EH (cell line): ENCODE measurements at places on chromosomes 7 and 10.

DNA sequence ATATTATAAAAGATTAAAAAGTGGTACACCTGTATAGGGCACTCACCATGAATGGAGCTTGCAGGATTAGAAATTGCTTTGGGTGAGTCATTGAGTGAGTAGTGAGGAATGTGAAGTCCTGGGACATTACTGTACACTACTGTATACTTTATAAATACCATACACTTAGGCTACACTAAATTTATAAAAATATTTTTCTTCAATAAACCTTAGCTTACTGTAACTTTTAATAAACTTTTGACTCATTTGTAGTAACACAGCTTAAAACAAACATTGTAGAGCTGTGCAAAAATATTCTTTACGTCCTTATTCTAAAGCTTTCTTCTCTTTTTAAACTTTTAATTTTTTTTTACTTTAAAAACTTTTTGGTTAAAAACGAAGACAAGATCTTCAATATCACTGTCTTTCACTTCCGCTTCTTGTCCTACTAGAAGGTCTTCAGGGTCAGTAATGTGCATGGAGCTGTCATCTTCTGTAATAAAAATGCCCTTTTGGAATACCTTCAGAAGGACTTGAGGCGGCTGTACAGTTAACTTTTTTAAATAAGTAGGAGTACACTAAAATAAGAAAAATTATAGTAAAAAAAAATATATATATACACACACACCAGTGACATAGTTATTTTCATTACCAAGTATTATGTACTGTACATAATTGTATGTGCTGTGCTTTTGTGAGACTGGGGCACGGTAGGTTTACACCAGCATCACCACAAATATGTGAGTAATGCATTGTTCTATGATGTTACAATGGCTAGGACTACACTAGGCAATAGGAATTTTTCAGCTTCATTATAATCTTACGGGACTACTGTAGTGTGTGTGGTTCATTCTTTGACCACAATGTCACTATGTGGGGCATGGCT lies 3.5 kb downstream of the STK31 start:
- peak; percentile 85 for DNase-seq

DNA sequence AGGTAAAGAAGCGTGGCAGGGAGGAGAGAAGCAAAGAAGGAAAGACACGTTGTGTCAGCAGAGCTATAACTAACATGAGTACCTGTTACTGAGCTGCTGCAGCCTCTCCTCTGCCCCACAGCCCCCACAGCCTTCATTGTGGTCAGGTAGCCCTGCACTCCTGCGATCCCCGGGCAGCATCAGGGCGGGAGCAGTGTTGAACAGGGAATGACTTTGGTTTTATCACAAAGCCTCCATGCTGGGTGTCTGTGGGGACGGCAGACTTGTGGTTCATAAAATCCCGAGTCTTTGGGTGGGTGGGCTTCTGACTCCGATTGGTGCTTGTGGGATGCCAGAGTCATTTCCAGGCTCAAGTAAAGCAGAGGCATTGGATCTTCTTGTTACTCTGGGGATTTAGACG lies 14.8 kb upstream of the PRKAG2 start:
- DNase-seq = no peak

- no peak for DNase-seq
These were observed 68.4 kb downstream of the ZRANB1 start for GRCh38 chr10:125010362-125010761.

DNA sequence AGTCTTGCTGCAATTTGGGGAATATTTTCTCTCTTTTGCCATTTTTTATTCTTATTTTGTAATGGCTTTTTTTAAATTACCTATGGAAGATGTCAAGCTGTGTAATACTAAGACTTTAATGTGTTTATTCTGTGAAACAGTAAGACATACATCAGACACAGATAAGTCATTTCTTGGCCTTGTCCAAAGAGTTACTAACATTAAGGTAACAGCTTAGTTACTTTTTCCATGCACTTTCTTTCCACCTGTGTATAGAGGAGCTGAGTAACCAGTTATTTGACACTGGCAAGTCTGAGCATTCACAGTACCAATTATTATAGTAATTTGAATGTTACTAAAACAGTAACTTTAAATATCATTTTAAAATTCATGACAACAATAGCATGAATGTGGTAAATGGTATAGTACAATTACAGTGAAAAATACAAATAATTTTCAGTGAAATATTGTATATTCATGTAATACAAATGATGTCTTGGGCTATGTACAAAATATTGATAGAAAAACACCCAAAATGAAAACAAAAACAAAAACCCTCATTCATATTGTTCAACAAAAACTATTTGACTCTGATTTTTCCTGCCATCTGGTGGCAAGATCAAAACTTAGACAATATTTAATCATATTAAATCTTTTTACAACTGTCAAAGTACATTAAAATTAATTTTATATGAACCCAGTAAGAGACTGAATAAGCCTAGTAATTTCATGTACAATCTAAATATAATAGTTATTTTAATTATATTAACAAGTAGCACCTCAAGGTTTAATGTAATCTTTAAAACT lies 259.8 kb upstream of the SEMA3A start:
- peak; percentile 3 for DNase-seq

DNA sequence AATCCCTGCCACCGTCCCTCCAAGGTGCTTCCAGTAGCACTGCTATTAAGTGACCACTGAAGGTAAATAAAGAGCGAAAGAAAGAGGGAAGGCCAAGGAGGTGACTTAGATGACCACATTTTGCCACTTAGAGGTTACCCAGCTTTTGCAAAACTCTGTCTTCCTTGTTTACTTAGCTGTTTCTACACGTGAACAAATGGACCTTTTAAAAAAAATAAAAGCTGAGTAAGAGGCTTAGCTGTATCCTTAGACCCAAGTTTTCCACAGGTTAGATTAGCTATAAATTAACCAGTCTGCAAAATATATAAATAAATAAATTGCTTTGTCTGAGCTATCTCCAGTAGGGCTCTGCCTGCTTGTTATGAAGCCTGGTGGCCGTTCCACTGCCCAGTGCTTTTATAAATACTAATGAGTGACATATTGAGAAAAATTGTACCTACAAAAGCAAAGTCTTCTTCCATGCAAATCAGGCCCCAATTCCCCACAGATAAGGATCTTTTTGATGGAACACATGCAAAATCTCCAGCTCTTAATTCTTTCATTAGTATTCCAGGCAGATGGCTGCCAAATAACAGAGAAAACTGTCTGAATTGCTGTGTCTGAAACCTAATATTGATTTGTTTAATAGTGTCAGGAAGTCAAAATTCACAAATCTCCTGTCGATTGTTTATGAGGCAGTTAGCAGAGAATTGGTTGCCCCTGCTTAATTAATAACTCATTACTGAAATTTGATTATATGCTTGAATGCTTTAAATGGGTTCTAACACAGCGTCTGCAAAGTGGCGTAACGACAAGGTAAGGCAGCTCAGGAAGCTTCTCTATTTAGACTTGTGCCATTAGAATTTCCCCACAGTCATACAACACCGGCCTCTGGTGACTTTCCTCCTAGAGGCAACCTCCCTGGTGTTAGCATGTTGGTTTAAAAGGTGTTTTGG lies 176.7 kb downstream of the EMX2 start:
- DNase-seq = no peak

DNA sequence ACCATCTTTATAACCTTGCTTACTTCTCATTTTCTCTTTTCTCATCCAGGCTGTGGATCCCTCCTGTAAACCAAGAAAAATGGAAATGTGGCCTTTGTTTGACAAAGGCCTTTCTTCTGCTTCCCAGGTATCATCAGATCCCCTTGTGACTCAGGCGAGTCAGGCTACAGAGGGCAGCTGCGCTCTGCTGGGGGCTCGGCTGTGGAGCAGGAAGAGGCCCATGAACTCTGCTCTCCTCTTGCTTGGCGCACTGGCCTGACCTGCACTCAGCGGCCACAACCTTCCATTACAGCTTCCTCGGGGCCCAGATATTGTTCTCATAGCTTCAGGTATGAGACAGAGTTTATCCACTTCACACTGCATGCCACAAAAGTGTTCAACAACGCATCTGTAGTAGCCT lies 457.6 kb upstream of the COBL start:
- no peak for DNase-seq

DNA sequence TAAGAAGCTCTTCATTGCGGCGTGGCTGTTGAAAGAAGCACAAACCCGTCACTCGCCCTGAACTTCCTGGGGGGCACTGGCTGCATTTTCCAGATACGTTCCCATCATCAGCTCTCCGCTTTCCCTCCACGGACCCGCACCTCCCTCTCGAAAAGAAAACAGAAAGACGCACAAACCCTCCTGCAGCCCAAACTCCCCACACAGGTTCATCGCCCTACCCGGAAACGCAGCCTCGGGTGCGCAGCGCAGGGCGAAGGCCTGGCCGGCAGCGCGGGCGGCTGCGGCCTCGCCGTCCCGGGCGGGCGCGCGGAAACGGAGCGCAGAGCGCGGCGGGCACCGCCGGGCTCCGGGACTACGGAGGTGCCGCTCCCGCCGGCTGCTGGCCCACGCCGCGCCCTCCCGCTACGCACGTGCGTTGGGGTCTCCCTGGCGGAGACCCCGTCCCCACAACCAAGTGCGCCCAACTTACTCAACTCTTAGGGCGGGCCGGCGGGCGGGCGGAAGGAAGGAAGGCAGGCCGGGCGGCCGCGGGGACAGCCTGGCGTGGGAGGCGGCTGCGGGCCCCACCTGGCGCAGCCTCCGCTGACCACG lies 822 bp downstream of the ZNF800 start:
- DNase-seq = peak; percentile 50

DNA sequence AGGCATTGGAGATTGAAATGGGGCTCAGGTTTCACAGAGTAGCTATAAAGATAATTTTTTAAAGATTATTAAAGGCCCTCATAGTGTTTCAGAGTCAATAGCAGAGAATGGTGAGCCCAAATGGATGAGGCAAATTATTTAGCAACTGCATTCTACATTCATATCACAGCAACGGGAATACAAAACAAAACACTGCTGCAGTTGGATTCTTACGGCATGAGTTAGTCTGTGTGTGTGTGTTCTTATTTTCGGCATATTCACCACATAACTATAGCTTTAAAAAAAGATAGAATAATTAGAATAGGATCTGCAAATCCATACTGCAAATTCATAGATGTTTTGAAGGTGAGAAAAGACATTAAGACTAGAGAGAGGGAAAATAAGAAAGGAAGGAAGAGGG lies 66.0 kb downstream of the SUGCT start:
- peak; percentile 73 for DNase-seq

GRCh38 chr10:12158111-12158510 lies 28.6 kb downstream of the SEC61A2 start:
- DNase-seq = no peak

GRCh38 chr7:100446040-100446439 lies 9.7 kb upstream of the PPP1R35 start:
- DNase-seq = peak; percentile 63

DNA sequence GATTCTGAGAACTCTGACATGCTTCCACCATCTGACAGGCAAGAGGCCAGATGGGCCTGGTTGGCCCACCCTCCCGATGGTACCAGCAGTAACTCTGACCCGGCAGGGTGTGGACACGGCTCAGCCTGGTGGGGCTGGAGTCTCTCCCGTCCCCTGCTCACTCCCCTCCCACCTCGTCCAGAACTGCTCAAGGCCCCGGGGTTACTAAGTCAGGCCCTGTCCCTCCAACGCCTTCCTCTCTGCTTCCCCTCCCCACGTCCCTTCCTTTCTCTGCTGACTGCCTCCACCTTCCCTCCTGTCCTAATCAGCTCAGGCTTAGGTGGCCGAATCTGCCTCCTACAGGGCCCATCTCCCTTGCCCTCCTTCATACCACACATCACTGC lies 12.5 kb downstream of the CALML5 start:
- no peak for DNase-seq

GRCh38 chr7:143978585-143978984 lies 21.5 kb upstream of the OR6B1 start:
- DNase-seq = no peak

- DNase-seq = no peak
These were observed 6.6 kb upstream of the ATP6V0A4 start for GRCh38 chr7:138804618-138805017.

- no peak for DNase-seq
These were observed 11.6 kb downstream of the COL28A1 start for GRCh38 chr7:7524121-7524520.

DNA sequence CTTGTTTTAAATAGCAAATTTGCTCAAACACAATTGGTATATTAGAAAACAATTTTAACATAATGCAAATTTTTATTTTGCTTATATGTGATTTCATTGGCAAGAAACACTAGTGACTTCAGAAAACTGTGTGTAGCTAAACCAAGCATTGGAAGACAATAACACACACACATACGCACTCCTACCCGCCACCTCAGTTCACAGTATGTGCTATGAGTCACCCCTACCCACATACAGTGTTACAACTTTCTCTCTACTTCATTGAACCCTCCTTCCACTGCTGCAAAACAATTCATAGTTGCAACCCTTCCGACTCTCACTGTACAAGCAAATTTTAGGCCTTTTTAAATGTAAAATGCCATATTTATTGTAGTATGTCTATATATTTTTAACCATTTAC lies 119.9 kb upstream of the THSD7A start:
- no peak for DNase-seq

DNA sequence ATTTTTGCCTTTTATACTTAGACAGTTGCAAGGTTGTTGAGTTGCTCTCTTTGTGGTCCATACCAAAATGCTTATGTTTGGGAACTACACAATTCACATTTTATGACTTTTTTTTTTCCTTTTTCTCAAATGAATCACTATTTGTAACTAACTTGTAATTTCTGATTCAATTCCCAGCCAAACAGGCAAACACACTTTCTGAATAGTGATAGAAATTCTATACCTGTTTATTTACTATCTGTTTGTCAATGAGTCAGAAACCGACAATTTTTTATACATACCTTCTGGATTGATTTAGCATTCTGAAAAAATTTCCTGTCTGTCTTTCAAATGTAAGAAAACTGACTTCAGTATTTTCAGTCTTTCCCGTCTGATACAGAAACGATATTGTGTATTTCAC lies 69.1 kb downstream of the MBL2 start:
- DNase-seq = peak; percentile 8

DNA sequence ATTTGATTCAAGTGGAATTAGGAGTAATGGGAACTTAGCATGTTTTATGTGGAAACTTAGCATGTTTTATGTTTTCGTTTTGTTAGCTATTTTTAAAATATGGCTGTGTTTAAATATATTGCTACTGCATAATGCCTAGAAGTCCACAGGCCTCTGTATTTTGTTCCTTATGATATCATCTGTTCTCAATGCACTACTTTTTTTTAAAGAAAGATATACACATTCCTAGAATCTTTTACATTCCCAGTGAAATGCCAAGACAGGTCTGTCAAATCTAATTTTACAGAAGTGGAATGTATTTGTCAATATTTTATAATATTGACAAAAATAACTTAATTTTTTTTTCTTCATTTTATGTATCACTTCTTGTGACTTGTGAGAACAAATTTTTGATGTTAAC lies 51.6 kb downstream of the ST7 start:
- peak; percentile 32 for DNase-seq

DNA sequence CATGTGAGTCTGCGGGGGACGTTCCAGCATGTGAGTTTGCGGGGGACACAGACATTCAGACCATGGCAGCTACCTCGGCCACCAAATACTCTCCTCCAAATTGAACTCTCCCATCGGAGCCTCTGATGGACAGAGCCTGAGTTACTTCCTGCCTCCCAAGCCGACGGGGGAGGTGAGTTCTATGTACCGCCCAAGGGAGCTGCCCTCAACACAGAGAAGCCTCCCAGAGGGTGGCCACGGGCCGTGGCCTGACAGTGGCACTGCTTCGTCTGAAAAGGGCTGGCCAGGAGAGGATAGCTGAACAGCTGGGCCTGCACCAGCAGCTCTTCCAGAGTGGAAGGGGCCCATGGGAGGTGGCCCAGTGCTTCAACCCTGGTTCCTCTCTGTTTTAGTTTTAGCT lies 274.5 kb upstream of the PPP2R2D start:
- no peak for DNase-seq
